ENCODE measurements at places on chromosomes 12 and 14.

DNA sequence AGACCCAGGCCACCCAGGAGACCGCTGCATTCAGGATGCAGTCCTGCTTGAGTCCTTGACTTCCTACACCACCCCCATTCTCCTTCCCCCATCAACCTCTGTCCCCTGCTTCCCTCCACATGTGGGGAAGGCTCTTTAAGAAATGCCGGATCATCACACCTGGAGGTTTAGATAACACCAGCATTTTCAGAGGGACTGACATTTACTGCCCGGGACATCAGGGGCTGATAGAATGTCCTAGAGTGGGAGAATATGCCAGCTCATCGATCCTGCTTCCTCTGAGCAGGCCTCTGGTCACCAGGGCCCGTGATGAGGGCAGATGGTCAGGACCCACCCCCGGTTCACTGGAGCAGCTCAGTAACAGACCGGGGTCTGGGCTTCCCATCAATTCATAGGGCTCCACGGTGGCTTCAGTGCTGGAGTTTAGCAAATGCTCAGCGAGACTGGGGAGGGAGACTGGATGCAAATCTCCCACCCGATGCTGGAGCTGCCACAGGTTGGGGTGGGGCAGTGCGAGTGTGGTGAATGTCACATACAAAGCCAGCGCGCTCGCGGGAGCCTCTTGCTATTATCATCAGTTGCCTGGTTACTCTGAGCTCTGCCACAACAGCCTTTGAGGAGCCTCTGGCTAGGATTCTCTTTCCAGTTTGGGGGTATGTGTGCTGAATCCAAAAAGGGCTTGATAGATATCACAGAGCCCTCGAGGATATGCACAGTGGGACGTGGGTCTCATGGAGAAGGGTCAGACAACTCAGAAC lies 111.6 kb downstream of the RBM19 start:
- no peak for DNase-seq

- peak; percentile 35 for DNase-seq
Observed at GRCh38 chr14:96176275-96176674, 28.4 kb upstream of the BDKRB2 start.

DNA sequence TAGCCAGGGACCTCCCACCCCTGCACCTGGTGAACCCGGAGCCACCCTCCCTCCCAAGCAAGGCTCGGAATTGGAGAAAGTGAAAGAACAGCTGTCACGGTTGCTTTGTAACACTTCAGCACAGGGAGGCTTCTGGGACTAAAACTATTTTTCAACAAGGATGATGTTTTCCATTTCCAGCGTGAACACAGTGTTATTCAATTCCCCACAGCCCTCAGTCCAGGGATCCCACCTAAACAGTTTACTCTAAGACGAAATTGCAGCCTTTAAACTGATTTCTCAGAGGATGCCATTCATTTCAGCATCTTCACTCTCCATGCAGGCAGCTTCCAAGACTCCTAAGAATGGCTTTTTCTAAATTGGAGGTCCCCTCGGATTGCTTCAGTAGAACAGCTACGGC lies 229.2 kb downstream of the SLC15A4 start:
- no peak for DNase-seq

DNA sequence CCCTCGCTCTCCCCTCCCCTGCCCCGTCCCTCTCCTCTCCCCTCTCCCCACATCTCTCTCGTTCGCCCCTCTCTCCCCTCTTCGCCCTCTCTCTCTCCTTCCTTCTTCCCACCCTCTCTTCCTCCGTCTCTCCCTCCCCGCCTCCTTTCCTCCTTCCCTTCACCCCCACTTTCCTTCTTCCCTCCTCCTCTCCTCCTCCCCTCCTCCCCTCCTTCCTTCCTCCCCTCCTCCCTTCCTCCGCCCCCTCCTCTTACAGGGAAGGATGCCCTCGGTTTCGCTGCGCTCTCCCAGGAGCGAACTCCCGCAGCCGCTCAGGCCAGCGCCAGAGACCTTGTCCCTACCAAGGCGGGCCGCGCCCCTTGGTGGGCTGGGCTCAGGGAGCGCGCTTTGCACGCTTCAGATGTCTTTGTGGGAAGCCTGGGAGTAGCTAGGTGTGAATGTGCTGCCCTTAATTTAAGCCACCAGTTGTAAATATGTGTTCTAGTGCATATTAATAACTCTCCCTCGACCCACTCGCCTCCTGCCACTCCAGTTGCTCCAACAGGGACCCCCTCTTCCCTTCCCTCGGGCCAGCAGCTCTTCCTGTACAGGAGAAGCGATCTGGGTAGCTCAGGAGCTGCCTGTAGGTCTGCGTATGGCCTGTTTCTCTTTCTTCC lies 13.3 kb upstream of the MAP3K9 start:
- DNase-seq: no peak

- no peak for DNase-seq
Observed at GRCh38 chr12:57199191-57199590, 17.4 kb upstream of the NXPH4 start.

DNA sequence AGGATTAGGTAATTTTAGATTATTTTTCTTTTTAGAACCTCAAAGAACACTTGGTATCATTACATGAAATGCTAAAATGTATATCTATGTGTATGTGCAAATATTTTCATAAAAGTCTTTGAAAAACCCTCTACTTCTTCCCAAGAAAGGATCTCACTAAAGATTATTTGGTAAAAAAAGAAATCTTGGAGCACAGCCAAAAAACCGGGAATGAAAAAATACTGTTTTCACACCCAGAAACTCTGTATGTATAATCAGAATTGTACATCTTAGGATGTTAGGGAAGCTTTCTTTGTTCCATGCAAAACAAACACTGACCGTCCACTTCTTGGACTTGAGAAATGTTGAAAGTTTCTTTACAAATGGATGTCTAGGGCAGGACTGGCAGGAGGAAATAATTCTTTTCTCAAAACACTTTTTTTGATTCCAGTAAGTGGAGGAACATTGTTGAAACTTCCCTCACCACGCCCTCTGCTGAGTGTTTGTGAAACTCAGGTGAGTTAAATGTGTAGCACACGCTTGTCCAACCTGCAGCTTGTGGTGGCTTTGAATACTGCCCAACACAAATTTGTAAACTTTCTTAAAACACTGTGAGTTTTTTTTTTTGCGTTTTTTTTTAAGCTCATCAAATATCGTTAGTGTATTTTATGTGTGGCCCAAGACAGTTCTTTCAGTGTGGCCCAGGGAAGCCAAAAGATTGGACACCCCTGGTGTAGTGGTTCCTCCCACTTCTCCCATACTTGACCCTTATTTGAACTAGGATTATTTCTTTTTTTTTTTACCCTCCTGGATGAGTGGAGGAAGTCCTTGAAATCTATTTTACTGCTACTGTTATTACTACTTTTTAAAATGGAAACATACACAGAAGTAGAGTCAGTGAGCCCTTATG lies 26.6 kb downstream of the FBXO34 start:
- DNase-seq: no peak

DNA sequence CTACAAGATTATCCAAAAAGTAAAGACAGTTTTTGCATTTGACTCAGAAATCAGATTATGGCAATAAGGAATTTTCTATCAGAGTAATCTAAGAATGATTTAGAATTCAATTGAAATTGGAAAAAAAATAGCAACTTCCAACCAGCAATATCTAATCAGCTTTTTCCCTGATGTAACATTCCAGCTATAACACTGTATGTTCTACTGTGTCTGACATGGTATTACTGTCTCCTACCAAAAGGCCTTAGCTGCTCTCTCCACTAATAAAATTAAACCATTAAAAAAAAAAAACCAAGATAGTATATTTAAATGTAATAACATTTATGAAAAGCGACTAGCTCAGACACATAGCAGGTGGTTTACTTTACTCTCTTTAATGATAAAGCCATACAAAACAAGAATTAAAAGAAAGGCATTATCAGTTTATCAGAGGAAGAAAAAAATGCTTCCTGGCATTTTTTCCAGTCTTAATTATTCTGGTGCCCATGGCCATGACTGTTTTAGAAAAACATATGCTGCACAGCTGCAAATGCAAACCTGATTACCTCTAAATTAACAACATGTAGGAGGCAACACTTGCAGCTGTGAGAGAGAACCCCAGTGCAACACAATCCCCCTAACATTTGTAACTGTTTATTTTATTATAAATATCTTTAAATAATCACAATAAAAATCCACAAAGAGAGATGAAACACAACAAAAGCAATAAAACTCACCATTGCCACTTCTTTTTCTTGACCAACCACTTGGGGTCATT lies 28.8 kb downstream of the PHLDA1 start:
- DNase-seq: no peak

DNA sequence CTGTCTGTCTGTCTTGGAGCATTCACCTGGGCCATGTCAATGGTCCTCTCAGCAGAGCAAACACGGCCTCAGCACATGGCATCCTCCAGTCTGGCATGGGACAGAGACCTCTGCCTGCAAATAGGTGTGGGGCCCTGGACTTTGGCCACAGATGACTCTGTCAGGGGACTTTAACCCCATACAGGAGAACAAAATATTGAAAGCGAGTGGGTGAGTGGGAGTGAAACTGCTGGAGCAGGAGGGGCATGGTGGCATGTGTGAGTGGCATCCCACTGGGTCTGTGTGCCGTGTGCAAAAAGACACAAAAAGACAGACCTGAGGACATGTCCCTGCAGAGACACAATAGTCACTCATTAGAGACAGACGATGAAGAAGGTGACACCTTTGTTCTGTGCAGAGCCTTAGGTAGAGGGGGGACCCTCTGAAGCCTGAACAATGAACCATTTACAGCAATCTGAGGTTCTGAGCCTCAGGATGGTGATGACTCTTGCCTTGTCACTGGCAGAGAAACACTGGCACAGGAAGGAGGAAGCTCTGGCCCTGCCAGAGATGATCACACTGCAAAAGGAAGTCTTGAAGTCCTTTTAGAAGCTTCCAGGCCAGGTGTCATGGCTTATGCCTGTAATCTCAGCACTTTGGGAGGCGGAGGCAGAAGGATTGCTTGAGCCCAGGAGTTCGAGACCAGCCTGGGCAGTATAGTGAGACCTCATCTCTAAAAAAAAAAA lies 7.5 kb downstream of the LAG3 start:
- DNase-seq: no peak

DNA sequence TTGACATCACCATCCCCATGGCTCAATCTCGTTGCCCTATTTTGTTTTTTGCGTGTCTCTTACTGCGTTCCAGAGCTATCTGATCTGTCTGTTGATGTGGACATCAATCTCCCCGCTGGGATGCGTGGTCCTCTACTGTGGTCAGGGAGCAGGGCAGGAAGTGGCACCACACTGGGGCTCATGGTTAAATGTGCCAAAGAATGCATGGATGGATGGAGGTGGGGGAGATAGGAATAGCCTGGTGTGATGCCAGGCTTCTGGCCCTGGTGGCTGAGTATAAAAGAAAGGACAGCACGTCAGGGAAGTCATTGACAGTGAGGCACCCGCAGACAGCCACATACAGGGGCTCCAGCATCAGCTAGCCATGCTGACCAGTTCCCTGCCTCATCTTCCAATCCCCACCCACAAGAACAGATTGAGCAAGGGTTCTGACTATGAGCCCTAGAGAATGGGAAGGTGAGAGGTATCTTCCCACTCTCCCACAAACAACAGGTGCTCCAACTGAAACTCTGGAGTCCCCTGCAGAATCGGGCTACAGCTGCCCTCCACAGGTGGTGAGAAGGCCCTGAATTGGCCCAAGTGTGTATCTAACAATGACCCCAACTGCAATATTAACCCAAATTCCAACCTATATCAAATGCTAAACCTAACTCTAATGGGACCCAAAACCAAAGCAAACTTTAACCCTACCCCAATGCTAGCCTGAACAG lies 2.7 kb upstream of the BEGAIN start:
- no peak for DNase-seq
